ENCODE measurements at places on chromosomes 3 and 15. TPM values are rescaled to one million over a fixed set of nuclear protein-coding genes. Genes with fewer than 3 reads are reported as not detected.

The SCG3 gene
- total RNA-seq: not detected

The ANKRD63 gene
- total RNA-seq: not detected

The C3orf20 gene
- total RNA-seq: not detected

The KIF7 gene
- 10.0 TPM for total RNA-seq

The TP63 gene
- total RNA-seq: 0.25 TPM

The INSYN1 gene
- 3.8 TPM for total RNA-seq

The CASR gene
- total RNA-seq: not detected

The CNTN3 gene
- total RNA-seq: not detected

The CTXN2 gene
- total RNA-seq: not detected

The SCAANT1 gene
- not detected for total RNA-seq

The SLC2A2 gene
- total RNA-seq: 1.9 TPM

The ABHD10 gene
- 29.0 TPM for total RNA-seq

The CDCP1 gene
- 70.9 TPM for total RNA-seq

The C15orf62 gene
- total RNA-seq: 0.16 TPM

The CPB1 gene
- total RNA-seq: not detected

The HTR3E gene
- total RNA-seq: not detected

The ONECUT1 gene
- not detected for total RNA-seq

The ARPP21 gene
- total RNA-seq: 0.49 TPM

The KNG1 gene
- not detected for total RNA-seq

The SPSB4 gene
- total RNA-seq: 0.49 TPM

The MST1R gene
- total RNA-seq: 2.0 TPM

The WDR93 gene
- total RNA-seq: 0.25 TPM

The ZIC4 gene
- not detected for total RNA-seq

The RPN1 gene
- 221 TPM for total RNA-seq

The UACA gene
- 18.3 TPM for total RNA-seq

The HESX1 gene
- total RNA-seq: 2.6 TPM

The RBP2 gene
- not detected for total RNA-seq

The FOXB1 gene
- total RNA-seq: not detected

The APBA2 gene
- 35.4 TPM for total RNA-seq

The TMEM207 gene
- total RNA-seq: not detected

Measured in mesangial cell (primary cell).